ENCODE measurements at places on chromosomes 4 and X.

DNA sequence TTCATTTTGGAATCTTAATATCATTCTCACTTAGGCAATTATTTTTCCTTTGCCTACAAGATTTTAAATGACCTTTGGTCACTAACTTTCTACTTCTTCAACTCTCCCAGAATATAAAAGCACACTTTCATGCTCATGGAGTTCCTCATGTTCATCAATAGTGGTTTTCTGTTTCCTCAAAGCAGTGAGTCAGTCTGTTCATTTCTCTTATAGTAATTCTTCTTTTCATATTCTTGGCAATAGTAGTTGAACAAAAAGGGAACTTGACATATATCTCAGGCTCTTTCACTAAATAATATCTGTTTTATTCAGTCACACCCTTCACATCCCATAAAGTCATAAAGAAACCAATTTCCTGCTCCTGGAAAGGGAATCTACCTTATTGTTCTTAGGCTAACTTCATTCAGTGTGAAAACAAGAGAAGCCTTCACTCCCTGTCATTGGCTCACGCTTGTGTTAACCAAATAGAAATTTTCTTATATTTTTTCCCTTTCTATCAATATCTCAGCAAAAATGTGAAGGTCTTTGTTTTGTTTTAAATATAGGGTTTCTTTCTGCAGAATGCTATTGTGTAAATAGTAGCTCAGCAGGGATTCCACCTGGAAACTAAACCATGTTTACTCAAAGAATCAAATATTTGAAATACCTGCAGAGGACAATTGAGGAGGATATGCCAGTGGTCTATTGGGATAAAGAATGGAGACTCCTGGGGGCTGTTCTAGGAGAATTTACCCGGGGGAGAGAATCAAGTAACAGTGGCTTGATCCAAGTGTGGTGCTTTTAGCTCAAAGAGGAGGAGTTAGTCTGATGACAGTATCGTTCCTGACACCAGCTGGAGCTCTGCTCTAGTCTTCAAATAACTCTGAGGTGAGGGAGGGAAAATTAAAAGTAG lies 13.4 kb upstream of the TNIP3 start:
- DNase-seq = no peak

DNA sequence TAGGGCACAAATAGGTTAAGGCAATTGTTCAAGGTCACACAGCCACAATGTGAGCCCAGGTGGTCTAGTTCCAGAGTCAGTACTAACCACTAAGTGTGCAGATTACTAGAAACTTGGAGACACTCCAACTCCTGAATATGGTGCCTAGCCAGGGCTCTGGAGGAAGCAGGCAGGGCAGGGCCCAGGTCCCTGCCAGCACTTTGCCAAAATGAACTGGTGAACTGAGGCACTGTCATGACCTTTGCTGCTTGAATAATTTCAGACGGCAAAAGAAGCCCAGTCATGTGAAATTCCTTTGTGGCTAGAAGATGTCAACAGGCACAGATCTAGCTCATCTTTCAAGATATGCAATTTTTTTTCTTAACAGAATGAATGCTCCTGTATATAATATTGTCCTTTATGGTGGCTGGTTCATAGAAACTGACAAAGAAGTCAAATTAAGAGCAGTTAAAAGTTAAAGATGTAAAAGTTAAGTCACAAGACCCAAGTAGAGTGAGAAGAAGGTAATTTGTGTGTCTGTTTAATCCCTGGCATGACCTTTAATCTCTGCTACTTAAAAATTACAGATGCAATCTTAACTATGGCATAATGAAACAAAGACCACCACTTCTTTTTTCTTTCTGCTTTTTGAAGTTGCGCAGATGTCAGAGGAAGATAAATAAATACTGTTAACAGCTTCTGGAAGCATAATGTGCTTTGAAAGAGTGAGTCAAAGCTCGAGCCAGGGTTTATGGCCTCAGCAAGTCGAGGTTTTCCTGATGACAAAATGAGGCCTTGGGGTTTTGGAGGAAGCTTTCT lies 54.1 kb downstream of the SHROOM3 start:
- no peak for DNase-seq

DNA sequence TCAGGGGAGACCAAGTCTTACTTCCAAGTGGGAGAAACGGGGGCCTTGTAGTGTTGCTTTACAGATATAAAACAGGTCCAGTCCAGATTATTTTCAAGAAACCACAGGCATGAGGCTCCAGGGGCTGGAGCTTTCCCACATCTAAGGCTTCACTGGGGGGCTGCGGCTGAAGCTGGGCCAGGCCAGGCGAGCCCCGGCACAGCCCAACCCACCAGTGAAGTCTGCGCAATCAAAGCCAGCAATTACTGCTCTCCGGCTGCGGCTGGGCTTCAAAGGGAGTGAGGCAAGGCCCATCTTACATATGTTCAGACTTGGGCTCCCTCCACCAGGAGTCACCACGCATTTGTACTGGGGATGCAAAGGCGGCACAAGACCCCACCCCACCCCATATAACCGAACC lies 61.7 kb downstream of the HADH start:
- DNase-seq = peak; percentile 25

GRCh38 chr4:152510349-152511147 lies 25.3 kb downstream of the FBXW7 start:
- DNase-seq = no peak
